ENCODE measurements at places on chromosomes 5 and 9.

DNA sequence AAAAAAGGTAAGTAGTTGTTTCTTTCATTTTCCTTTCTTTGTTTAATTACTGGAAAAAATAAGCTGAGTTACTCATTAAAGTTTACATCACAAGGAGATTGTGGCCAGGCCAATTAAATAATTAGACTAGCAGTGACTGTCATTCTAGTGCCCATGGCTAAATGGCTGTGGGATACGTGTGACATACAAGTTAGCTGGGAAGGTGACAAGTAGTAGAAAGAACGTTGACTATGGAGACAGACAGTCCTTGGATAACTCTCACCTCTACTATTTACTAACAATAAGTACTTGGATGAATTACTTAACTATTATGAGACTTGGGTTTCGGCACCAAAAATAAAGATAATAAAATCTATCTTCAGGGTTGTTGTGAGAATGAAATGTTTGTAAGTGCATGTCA is 7.0 kb upstream of the LOX start:
- DNase-seq, result no peak

DNA sequence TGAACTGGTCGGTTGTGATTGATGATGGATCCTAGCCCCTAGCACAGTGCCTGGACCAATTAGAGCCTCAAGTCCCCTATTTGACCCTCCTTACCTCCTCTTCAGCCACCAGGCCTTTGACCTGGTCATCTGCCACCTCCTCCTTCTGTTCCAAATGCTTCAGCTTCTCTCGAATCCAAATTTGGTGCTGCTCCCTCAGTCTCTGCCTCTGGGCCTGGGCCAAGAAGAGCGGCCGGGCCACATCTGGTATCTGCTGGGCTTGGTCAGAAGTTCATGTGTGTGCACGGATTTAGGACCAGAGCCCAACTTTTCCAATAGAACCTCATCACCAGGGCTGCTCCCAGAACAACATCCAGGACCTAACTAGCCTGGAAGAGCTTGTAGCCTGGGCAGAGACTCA is 6.5 kb downstream of the SLC35A4 start:
- no peak for DNase-seq

- DNase-seq, result no peak
These were observed 43.9 kb downstream of the PAM start for GRCh38 chr5:102799017-102799416.

DNA sequence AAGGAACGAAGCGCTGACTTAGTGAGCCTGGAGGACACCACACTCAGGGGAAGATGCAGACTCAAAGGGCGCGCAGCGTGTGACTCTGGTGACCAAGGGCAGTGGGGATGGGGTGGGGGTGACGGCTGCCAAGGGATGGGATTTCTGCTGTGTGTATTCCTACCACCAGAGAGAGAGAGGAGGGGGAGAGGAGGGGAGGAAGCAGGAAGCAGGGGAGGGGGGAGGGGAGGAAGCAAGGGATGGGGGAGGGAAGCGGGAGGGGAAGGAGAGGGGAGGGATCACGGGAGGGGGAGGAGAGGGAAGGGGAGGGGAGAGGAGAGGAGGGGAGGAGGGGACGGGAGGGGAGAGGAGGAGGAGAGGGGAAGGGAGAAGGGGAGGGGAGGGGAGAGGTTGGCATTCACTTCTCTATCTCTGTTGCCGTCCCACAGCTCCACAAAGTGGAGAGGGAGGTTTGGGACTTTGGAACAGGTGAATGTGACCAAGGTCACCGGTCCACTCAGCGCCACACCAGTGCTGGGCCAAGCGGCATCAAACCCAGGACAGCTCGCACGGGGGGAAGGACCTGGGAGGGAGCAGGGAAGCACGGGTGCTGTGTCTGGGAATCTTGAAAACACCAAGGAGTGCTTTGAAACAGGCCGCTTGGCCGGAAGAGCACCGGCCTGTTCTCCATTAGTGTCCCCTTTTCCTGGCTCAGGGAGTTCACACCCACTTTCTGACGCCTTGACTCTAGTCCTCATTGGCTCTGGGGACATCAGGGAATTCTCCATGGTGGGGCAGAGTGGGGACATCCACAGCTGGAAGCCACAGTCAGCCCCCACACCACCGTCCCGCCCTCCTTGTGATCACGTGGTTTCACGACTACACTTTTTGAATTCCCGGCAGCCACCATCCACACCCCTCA is 77.4 kb downstream of the VAV2 start:
- DNase-seq, result no peak

- DNase-seq, result no peak
These were observed 31.7 kb downstream of the DBH start for GRCh38 chr9:133667759-133668450.

DNA sequence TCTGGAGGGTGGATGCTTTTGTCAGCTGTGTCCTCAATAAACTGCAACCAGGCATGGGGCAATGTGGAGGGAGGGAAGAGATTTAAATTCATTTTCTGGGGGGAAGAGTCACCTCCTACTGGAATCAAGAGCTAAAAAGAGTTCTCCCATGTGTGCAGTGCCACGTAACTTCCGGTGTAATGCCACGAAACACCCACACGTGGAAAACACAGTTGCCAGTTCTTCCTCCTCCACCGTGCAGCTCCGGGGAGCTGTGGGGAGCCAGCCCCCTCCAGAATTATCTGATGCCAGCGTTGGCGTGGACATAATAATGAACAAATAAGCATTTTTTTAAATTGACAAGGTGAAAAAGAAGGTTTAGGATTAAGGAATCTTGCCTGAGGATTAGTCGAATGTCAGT is 32.1 kb upstream of the MED10 start:
- peak; percentile 92 for DNase-seq

- no peak for DNase-seq
These were observed 120.0 kb upstream of the HMHB1 start for GRCh38 chr5:143691945-143692290.

GRCh38 chr5:17326600-17327037 is 109.2 kb downstream of the BASP1 start:
- no peak for DNase-seq

GRCh38 chr5:14715481-14715880 is 51.0 kb downstream of the OTULIN start:
- no peak for DNase-seq

DNA sequence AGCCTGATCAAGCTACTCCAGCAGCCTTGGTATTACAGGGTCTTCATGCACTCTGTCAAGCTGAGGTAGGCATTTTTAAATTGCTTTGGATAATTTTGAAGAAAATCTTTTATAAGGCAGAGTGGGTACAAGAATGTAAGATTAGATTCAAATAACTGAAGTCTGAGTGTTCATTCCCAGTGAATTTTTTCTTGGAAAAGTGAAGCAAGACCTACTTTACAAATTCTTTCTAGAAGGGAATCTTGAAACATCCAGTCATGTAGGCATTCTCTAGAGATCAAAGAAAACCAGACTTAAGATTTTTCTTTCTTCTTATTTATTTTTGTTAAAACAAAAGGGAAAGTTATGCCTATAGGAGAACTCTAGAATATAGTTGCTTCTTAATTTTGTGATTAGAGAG is 139.0 kb downstream of the FOCAD start:
- no peak for DNase-seq

- DNase-seq, result no peak
These were observed 13.8 kb downstream of the NACC2 start for GRCh38 chr9:136081113-136081825.

DNA sequence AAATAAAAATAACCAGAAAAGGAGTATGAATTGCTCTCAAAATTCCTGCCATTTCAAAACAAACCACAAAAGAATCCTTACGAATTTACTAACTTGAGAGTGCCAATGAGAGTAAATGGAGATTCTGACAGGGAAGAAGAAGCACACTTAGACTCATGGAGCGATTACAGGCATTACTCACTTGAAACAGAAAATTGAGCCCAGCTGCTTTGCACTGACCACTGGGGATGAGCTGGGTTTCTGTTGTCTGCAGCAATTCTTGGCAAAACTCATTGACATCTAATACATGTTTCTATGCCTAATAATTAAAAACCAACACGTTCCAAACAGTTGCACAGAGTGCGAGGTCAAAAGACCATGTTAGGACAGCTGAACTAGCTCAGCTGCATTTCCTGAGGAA is 731.6 kb downstream of the DNAH5 start:
- no peak for DNase-seq
